Stimulated activated CD4-positive, alpha-beta T cell treated with anti-CD3 and anti-CD28 coated beads, Interleukin-2, amount 100 ng/mL, for 4 hours (primary cell): ENCODE measurements at places on chromosomes 4 and X.

GRCh38 chrX:9130031-9130430 lies 96.1 kb upstream of the FAM9B start:
- peak; percentile 3 for DNase-seq

- peak; percentile 66 for DNase-seq
Observed at GRCh38 chrX:101617211-101618191, at the start of gene ARMCX6. TSS of gene ARMCX6 (minus strand) at chrX:101618000. CDS start at chrX:101616620, 1,380 bp downstream.

GRCh38 chrX:129739578-129739977 lies 799 bp downstream of the XPNPEP2 start:
- DNase-seq, result no peak

DNA sequence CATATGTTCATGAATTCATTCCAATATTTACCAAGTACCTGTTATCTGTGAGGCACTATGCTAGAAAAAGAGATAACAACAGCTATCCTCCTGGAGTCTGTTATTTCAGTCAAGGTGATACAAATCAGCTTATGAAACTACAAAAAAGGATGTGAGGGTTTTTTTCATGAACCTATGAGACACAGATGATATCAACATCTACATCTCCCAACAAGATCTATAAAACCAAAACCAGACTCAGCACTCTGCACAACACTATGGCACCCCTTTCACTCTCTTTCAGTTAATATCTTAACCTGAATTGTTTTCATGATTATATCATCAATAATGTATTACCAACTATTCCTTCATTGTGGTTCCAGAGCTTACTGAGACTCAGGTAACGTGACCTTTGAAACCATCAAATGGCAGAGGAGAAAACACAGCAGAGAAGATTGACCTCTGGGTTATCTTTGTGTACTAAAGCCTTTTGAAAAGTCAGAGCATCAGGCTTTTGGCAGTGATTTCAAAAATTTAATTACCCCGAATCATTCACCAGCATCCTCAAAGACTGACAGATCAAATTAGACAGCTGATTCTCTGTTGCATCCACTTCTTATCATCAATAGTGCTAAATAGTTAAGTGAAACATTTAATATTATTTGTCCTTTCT lies 244.6 kb upstream of the FTHL17 start:
- DNase-seq, result no peak

DNA sequence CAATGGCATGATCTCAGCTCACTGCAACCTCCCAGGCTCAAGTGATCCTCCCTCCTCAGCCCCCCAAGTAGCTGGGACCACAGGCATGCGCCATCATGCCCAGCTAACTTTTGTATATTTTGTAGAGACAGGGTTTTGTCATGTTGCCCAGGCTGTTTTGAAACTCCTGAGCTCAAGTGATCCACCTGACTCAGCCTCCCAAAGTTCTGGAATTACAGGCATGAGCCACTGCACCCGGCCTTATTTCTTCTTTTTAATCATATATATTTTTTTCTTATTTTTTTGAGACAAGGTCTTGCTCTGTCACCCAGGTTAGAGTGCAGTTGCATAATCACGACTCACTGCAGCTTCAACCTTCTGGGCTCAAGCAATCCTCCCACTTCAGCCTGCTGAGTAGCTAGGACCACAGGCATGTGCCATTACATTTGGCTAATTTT lies 184.0 kb downstream of the TSPAN5 start:
- DNase-seq, result no peak

- DNase-seq, result no peak
Observed at GRCh38 chrX:1165535-1166196, 46.8 kb downstream of the CRLF2 start.

GRCh38 chrX:111283446-111283845 lies 13.2 kb upstream of the CAPN6 start:
- no peak for DNase-seq

DNA sequence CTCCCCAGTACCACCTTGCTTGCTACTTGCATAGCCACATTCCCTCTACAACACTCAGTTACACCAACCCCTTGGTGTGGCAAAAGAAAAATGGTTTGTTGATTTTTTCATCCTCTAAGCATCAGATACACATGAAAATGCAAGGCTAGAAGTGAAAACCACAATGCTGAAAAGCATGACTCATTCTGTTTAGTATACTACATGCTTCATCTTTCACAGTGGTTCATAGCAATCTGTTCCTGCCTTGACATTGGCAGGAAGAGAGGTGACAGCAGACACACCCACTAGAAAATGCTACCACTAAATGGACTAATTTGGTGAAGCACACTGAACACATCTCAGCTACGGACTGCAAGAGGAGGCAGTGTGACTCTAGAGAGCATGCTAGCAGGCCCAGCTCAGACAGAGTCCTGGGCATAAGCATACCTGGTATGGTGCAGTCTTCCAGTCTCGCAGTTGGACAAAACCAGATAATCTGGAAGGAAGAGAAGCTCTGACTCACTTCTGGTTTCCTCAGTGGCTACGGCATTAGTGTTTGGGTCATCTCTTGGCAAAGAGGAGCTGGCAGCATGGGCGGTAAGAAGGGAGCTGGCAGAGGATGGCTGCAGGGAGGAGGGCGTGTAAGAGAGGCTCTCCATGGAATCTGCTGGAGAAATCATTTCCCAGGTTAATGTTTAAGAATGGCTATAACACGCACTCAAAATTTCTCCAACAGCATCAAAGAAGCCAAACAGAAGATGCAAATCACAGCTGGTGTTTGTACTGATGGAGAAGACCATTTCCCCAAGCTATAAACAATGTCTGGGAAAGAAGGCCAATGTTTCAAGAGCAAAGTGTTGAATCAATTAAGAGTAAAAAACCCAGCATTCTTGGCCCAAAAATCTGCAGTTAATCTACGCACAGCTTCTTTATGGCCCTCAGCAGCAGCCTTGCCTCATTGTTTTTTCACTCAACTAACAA lies 37.8 kb downstream of the GAB3 start:
- DNase-seq, result no peak

GRCh38 chr4:118389721-118390120 lies 36.9 kb upstream of the PRSS12 start:
- DNase-seq, result no peak

DNA sequence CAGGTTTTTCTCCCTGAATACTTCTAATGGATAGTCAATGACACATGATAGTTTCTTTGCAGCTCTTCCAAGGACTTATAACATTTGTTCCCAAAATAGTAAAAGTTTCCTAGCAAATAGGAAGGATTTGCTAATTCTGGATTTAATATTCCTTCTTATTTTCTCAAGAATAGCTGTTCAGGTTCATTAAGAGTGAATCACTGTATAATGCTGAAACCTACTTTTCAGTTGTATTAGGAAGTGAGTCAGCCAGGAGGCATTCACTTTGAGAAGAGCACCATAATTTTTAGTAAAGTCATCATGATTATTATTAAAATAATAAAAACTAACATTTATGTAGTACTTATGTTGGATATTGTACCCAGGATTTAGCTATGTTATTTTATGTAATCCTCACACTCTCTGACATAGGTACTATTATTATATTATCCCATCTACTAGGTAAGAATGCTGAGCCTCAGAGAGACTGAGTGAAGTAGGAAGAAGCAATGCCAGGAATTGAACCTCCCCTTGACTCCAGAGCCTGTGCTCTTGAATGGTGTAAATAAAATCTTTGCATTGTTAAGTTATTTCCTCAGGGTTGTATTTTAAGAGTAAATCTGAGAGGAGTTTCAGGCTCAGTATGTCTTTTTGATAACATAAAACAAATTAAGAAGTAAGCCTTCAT lies 114.8 kb downstream of the REELD1 start:
- no peak for DNase-seq

DNA sequence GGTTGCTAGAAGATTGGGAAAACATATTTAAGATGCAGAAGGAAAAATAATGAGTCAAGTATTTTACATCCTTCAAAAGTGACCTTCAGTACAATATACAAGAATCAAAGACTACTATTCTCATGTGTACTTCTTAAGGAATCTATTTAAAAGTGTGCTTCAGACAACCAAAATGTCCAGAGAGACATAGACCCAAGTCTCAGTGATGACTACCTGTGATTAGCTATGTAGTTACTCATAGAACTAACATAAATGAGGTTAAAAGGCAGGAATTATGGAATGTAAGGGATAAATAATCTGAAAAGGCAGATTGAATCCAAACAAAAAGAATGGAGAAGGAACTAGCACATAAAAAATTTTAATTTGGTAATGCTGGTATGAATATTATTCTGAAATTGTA lies 634.7 kb upstream of the FAM241A start:
- no peak for DNase-seq

DNA sequence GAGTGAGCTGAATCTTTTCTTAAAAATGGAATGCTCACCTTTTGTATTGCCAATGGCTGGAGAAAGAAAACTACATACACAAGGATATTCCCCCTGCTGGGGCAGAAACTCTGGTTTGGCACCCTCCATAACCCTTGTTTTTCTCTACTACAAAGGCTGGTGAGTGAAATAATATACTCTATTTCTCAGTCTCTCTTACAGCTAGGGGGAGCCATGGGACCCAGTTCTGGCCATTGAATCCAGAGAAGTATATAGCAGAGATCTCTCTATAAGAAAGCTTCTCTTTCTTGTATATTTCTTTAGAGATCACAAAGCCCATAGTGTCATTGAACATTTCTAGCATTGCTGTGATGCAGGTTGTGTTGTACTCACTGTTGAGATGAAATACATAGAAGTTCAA lies 49.8 kb downstream of the SMPX start:
- no peak for DNase-seq

GRCh38 chr4:113106108-113106507 lies 56.7 kb downstream of the ANK2 start:
- DNase-seq, result no peak

DNA sequence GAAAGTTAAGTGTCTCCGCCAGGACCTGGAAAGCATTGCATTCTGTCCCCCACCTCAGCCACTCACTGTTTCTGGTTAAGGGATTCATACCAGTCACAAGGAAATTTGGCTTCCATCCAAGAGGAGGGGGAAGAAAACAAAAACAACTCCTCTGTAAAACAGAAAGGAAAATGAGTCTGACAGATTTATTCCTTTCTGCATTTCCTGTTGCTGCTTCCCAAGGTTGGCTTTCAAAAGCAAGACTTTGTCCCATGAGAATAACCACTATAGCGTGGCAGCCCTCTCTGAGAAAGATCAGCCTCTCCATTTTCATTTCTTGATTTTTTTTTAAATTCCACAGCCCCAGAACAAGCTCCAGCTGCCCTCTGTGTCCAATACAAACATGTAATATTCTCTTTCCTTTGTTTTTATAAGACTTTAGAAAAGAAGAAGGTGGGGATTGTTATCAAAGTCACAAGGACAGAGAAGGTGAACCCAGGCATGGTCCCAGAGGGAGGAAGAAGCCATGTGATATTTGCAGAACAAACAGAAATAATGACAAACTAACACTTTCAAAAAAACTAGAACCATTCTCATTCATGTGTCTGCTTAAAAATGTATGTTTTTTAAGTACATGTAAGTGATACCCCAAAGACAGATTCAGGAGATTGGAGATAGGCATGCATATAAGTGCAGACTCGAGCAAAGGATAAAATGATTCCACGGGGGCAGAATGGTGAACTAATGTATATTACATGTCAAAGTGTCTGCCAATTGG lies 90.7 kb upstream of the DCLK2 start:
- no peak for DNase-seq

DNA sequence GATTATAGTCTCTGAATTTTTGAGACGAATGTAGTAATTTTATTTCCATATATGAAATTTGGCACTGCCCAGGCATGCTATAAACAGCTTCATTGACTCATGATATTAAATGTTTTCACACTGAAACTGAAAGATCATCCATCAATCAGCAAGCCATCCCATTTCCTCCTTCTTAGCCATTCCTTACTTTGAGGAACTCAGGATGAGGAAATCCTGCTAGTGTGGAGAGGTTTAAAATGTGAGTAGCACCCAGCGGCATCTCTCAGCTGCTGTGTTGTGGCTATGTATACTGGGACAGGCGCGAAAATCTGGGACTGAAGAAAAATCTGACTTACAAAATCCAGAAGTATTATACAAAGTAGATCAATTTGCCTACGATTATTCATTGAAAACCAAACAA lies 52.1 kb downstream of the PTCHD1 start:
- no peak for DNase-seq

DNA sequence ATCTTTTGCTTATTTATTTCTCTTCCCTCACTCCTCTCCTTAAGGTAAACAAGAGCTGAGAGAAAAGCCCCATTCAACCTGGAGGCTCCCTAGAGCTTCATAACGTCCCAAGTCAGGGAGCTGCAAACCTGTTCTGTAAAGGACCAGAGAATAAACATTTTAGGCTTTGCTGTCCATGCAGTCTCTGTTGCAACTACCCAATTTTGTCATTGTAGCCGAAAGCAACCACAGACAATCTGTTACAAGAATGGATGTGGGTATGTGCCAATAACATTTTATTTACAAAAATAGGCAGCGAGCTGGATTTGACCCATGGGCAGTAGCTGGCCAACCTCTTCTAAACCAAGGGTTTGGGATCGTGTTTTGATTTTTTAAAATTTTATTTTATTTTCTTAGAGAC lies 71.3 kb upstream of the TBL1X start:
- no peak for DNase-seq
